ENCODE measurements at places on chromosomes 5 and 9.

DNA sequence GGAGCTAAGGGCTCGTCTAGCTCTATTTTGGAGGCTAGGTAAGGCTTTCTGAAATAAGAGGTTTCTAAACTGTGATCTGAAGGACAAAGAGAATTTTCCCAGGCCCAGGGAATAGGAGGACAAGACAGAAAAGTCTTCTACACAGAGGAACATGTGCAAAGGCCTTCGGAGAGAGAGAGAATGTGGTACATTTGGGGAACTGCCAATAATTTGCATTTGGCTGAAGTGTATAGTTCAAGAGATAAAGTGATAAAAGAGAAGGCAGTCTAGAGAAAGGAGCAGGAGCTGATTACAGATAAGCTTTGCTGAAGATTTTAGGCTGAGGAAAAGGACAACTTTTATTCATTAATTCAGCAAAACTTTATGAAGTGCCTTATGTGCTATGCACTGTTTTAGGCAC lies 214.4 kb upstream of the ELL2 start:
- DNase-seq: no peak

DNA sequence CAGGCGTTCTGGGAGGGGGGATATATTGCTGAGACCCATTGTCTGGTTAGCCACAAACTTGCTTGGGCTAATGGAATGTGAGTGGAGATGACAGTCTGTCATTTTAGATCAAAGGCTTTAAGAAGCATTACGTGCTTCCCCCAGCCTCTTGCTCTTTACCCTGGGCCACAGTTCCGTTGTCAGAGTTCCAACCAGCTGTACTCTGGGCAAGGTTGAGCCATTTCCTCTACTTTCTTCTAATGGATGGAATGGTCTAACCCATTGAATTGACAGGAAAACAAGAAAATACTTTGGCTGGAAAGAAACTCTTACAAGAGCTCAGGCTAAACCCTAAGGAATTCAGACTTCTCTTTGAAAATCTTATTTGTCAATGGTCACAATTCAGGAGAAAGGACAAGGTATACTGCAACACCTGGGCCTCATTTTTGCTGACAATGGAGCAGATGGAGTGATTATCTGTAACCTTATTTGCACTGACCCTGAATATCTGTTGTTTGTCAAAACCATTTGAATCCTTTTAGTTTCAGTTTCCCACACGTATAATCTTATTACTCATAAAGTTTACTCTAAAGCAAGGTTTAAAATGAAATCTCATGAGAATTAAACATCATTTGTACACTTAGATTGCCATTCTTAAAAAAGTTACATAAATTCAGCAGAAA lies 231.4 kb downstream of the PDE4D start:
- no peak for DNase-seq

DNA sequence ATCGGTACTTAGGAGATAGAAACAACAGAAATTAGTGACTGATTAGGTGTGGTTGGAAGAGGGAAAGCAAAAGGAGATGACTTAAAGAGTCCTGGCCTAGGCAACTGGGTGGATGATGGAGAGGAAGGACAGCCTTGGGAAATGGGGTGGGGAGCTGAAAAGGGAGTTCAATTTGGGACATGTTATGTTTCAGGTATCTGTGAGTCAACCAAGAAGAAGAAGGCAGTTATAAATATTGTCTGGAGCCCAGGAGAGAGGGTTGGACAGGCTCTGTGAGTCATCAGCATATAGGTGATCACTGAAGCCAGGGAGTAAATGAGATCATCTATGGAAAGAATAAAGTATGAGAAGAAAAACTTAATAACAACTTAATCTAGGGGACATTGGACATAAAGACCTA lies 357.7 kb downstream of the NPR3 start:
- no peak for DNase-seq

DNA sequence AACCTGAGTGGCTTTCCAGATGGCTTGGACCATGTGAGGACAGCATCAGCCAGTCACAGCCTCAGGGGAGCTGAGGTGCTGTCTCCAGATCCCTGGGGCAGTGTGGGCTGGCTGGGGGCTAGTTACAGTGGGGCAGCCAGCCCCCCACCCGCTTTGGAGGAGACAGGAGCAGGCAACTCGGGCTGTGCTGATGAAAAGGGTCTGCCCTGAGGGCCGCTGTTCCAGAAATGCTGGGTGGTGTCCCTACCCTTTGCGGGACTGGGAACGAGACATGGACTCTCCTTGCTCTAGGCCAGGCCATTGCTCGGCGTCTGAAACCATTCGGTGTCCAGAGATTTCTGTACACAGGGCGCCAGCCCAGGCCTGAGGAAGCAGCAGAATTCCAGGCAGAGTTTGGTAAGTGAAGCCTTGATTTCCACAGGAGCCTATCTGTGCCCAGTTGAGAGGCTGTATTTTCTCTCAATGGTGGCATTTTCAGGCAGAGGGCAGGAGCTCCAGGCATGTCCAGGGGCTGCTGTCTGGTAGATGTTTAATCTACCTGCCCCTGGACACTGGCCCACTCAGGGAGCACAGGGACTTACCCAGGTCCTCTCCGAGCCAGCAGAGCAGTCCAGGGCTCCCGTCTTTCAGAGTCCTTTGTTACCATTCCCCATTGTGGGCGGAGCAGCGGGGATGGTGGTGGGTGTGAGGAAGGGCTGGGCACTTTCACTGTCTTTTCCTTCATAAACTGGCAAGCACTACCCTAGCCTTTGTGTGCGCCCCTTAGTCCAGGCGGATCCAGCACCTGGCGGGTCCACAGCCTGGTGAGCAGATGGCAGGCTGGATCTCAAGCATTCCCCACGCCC lies 7.2 kb downstream of the GRHPR start:
- DNase-seq: no peak

DNA sequence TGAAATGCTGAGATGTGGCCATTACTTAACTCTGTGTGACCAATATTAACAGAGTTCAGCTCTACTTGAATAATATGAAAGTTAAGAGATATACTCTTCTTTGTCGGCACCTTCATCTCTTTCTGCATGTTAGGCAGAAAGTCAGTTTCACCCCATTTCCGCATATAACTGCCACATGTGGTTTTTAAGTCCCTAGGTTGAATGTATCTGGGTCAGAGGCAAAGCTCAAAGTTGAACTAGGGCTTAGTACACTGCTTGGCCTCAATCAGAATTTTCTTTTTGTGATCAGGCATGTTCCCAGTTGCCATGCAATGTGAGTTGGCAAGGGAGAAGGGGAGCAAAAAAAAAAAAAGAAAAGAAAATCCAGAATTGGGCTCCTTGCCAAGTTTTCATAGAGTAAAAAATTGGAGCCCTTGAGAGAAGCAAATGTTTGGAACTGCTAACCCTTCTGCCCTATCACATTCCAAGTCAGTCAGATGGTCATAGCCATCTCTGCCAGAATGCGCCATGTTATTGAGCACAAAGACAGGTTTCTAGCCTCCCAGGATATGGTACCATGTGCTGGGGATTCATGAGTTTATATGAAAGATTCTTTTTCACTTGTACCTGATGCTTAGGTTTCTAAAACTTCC lies 251.2 kb upstream of the RORB start:
- DNase-seq: no peak

GRCh38 chr9:108224716-108225115 lies 631.1 kb downstream of the ACTL7B start:
- DNase-seq: no peak

DNA sequence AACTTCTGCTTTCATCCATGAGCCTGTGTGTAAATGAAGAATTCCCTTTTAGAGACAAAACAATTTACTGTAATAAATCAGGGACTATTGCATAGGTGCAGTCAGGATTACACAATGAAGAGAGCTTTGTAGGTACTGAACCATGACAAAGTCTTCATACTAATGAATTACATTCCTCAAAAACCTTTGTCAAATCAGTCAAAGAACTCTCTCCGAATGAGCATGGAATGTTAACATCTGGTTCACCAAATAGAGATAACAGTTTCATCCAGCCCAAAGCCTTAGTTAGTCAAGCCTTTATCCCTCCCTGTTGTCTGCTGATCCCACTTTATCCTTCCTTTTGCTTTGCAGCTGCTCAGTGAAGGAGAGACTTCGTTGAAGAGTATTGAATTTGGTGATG lies 62.9 kb upstream of the DMRTA1 start:
- DNase-seq: no peak

DNA sequence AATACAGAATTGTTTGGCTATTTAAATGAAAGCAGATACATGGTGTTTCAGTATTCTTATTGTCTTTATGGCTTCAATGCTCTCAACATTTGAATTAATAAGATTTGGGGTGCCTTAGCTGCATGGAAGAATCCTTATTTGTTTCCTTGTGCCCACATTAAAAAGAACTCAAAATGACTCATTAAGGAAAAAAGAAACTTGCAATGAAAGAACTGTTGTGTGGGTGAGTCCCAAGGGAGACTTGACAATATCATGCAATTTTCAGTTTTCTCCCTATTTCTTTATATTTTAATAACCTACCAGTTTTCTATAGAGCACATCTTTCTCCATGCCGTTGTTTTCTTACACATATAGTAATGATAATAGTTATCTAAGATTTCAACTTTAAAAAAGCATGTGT lies 404.0 kb downstream of the PDE4D start:
- no peak for DNase-seq

DNA sequence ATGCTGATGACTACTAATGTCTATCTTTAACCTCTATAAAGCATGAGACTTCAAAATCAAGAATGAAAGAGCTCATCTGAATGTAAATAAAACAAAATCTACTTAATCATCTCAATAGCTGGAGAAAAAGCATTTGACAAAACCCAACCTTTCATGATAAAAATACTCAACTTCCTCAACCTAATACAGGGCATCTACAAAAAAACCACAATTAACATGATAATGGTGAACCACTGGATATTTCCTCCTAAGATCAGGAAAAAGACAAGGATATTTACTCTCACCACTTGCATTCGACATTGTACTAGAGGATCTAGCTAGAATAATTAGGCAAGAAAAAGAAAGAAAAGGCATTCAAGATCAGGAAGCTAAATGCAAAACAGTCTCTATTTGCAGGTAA lies 49.3 kb downstream of the FAM169A start:
- no peak for DNase-seq

DNA sequence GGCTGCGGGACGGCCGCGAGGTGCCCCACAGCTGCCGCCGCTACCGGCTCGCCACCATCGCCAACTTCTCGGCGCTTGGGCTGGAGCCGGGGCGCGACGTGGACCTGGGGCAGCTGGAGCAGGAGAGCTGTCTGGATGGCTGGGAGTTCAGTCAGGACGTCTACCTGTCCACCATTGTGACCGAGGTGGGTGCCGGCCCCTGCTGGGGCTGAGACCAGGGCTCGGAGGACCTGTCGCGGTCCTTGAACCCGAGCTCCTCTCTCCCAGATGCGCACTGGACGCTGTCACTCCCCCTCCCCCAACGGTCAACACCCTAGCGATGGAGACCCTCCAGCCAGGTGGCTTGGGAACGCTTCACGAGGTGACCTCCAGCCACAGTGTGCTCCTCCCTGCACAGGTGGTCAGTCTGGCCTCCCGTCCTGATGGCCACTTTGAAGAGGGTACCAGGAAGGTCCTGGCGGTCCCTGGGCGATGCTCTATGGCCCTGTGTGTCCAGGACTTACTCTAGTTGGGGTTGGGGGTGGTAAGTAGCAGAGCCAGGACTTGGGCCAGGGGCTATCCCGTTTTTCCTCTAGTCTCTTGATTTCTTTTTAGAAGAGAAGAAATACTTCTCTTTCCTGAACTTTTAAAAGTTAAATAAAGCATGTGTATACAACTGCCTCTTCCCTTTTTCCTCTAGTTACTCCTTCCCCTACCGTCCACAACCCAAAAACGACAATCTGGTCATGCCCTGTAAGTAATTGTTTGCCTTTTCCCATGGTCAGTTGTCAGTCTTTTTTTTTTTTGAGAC lies 866 bp downstream of the SLC22A5 start:
- DNase-seq: no peak

DNA sequence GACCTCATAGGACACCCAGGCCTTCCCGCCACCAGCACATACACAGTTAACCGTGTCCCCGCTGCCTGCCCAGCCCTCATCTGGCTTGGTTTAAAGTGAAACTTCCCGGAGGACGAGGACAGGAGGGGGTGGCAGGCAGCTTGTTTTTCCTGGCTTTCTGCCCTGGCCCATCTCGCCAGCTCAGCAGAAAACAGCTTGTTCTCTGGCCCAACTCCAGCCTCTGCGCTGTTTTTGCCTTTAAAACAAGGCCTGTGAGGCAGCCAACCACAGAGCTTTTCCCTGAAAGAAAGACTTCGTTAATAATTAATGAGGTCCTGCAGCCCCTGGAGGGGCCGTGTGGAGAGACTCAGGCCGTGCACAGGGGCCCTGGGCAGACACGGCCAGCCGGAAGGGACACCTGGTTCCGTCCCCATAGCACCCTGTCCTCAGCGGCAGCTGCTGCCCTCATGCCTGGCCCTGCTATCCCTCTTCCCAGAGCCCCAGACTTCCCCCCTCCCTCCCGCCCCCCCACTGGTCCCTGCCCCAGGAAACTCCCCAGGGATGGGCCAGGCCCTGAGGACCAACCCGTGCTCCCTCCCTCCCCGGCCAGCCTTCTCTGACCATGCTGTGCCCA lies 108.7 kb downstream of the RXRA start:
- no peak for DNase-seq

GRCh38 chr9:101513351-101513750 lies 20.3 kb upstream of the RNF20 start:
- DNase-seq: no peak

- DNase-seq: no peak
Observed at GRCh38 chr9:113350107-113350661, 843 bp downstream of the BSPRY start.

DNA sequence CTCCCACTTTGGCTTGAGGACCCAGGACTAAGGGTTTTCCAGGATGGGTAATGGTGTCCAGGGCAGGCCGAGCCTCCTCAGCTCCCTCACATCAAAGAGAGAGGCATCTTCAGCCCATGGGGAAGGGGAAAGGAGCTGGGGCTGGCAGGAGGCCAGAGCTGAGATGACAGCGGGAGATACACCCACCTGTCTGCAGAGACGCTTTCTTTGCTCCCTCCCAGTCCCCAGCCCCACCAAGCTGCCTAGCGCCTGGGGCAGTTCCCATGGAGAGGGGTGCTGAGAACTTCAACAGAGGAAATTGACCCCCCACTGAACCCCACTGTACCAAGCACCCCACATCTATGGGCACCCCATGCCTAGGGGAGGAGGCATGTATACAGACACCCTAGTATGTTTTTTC lies 10.6 kb downstream of the PCDH1 start:
- no peak for DNase-seq

GRCh38 chr9:135105938-135106491 lies 18.5 kb downstream of the OLFM1 start:
- DNase-seq: no peak

DNA sequence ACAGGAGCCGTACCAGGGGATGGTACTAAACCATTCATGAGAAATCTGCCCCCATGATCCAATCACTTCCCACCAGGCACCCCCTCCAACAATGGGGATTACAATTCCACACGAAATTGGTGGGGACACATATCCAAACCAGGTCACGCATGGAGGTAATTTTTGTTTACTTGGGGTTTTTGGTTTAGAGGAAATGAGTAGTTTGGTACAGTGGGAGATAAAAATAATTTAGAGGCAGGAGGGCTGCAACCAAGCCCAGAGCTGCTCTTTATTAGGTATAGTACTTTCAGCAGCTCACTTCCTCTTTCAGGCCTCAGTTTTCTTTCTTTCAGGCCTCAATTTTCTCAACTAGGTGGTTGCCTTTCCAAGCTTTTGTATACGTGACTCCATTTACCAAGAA lies 23.2 kb downstream of the PRUNE2 start:
- no peak for DNase-seq

Measured in GM12891 (cell line).